ENCODE measurements at places on chromosomes 16 and 17.

DNA sequence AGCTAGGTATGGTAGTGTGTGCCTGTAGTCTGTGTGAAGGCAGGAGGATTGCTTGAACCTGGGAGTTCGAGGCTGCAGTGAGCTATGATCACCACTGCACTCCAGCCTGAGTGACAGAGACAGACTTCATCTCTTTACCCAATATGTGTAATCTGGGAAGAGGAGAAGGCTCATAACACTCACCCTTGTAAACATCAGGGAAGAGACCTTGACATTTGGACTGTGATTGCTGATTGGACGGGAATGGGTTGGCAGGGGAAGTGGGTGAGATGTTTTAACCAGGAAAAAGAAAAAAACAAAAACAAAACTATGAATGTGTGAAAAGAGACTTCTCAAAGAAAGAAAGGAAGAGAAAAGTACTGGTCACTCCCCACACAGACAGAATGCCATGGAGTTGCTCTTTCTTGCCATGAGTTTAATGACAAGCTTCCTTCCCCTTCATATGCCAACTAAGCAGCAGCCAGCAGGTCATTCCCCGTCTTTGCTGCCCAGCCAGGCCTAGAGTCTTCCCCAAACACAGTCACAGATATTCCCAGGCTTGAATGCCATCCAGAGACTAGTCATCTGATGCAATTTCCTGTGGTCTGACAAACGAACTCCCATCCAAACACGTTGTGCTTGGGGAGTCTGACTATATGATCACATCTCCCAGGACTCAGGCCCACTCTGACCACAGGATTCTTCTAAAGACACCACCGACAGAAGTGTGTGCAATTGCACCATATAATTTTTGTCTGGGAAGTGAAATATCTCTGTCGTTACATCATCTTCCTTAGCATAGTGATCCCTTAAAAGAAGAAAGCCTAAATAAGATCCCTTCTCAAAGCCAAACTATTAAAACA, 3.6 kb upstream of the XAF1 start:
- DNase-seq = peak; percentile 62

GRCh38 chr16:79466111-79466510, 134.4 kb downstream of the MAF start:
- no peak for DNase-seq

DNA sequence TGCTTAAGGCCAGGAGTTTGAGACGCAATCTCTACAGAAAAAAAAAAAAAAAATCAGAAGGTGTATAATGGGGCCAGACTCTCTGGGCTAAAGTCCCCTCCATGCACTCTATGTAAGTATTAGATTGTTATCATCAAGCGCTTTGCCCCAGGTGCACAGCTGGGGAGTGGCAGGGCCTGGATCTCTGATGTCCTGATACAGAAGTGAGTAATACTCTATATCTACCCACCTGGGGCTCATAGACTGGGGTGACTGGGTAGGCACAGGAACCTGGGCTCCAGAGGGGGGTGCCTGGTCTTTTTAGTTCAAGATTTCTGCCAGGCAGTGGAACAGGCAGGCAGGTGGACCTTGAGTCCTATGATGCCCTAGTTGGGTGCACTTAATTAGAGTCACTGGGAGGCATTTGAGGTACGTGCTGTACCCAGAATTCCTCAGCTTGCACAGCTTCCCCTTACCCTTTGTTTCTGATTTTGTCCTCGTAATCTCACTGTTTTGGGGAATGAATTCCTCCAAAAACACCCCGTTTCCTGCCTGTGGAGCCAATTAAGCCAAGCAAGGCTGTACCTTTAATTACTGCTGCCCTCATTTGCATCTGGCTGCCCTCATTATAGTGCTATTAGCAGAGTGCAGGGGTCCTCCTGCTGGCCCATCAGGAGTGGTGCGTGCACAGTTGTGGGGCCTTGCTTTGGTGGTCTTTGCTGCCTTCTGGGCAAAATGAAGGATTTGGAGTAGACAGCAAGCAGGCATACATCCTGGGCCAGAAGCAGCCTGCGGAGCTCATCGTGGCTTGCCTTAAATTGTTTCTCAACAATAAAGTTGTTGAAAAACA, 239.0 kb downstream of the SNX29 start:
- DNase-seq = no peak

DNA sequence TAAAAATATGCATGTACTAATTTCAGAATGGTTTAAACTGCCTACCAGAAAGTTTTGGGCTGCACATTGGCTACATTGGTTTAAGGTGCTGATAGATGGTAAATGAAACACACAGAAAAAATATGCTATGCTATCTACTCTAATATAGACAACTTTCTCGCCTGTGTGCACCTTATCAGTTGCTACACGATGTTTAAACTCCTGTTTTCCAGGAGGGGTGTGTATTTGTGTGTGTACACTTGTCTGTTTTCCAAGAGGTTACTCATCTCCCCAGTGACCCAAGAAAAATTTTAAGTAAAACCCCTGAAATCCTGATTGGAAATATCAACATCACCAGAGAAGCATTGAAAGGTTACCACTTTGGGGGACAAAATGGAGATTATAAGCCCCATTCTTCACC, 21.6 kb upstream of the PSMC5 start:
- DNase-seq = no peak

DNA sequence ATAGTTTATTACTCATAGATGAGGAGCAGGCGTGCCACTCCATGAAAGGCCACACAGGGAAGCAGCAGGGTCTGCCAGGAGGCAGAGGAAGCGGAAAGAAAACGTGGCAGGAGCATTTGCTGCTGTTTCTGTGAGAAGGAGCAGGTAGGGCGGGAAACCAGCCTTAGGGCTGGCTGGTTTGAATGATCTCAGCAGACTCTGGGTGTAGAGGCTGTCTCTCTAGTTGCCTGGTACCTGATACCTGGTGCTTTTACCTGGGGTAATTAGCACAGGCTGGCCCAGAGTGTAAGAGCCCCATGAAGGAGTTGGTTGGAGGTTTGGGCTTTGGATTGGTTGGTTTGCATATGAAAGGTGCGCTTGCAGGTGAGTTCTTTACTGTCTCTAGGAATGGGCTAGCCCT, 205.0 kb upstream of the CACNG3 start:
- DNase-seq = no peak

GRCh38 chr17:72273289-72274056, 152.7 kb downstream of the SOX9 start:
- DNase-seq = no peak

GRCh38 chr17:42009170-42009569, 8.1 kb downstream of the DNAJC7 start:
- no peak for DNase-seq

GRCh38 chr17:79808763-79809529, 12.1 kb upstream of the CBX8 start:
- DNase-seq = no peak

GRCh38 chr16:71179569-71179968, 51.0 kb downstream of the HYDIN start:
- no peak for DNase-seq

GRCh38 chr17:69269131-69269998, 40.7 kb upstream of the ABCA10 start:
- DNase-seq = peak; percentile 38

DNA sequence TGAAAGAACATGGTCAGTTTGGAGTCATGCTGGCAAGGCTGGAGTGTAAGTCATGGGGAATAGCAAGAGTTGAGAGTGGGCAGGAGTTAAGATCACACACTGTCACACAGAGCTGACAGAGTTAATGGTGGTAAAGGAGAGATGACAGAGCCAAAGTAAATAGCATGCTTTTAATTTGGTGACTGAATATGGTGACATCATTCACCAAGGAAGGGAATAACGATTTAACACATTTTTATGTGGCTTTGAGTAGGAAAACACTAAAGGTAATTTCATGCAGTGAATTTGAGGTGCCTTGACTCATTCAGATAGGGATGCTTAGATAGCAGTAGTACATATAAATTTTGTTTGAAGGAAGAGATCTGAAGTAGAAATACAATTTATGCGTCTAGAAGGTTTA, 42.1 kb downstream of the SYNRG start:
- no peak for DNase-seq

GRCh38 chr16:57818377-57819064, 16.2 kb upstream of the KIFC3 start:
- DNase-seq = no peak

DNA sequence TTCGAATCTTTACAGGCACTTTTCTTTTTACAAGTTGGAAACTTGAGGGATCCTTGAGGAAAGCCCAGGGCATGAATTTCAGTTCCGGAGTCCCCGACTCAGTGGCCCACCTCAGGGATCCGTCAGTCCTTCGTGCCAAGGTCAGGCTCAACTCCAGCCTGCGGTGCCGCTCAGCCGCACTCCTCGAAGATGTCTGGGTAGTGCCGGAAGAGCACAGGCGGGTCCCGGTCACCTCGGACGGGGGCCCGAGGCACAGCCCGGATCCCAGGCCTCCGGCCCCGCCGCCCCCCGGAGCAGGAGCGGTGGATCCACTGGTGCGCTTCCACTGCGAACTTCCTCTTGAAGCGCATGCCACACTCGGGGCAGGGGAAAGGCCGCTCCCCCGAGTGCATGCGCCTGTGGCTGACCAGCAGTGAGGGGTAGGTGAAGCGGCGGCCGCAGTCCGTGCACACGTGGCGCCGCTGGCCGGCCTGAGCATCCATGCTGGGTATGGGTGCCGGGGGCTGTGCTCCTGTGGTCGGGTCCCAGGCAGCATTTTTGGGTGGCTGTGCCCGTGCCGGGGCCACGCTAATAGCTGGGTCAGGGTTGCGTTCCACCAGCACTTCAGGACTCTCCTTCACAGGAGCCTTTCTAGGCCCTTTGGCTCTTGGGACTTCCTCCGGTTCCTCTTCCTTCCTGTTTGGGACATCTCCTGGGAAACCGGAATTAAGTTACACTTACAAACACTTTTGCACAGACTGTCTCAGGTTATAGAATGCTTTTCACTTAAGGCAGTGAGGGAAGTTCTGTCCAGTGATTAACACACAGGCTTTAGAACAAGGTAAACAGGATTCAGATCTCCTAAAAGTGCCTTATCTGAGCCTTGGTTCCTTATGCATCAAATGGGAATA, 1.5 kb downstream of the ZNF688 start:
- DNase-seq = peak; percentile 12

GRCh38 chr16:2710021-2710710, 9.9 kb downstream of the PRSS27 start:
- DNase-seq = no peak

DNA sequence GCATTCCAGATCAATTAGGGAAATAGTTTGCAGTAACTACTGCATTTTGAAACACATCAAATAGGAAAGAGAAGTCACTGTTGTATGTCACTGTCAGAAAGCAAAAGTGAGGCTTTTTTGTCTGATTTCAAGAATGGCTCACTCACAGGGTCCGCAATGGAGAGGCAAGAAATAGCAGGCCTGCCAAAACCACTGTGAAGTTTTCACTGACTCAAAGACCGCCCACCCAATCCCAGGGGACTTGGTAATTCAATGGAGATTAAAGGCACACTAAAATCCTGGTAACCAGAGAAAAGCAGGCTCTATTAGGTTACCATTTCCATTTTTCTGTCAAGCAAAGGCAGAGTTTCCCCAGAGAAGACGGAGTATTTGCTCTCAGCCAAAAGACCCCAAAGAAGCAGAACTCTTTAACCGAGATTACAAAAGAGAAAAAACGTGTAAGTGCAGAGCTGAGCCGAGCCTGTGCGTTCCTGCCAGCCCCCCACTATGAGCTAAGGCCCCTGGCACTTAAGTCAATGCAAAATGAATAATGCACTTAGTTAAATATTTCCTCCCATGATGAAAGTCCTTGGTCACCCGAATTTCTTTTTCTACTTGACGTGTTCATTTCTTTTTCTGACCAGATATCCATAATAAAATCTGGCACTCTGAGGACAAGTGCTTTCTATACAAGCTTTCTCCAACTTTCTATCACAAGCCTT, 57.0 kb downstream of the FOXL1 start:
- no peak for DNase-seq

Measured in foreskin melanocyte (primary cell).